CD4-positive, alpha-beta T cell treated with Interferon gamma for 1 hour (primary cell): ENCODE measurements at places on chromosomes 5 and 9.

GRCh38 chr5:137887831-137888230 lies 1.4 kb upstream of the PKD2L2 start:
- DNase-seq, result no peak

DNA sequence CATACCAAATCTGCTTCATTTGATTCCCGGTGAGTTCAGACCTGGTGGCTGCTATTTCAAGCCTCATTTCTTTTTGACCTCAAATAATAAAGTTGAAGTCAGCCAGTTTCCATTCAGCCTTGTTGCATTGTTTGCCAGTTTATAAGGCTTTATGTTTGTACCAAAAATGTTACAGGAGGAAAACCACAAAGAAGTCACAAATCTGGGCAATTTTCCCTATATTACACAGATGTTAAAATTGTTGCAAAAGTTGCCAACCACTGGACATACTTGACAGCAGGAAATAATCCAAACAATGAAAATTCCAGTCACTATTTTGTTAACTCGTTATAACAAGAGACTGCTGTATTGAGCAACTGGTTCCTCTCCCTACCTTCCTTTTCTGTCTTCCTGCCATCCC lies 1325.0 kb upstream of the DMAC1 start:
- DNase-seq, result no peak

- DNase-seq, result no peak
These were observed 22.3 kb upstream of the TBCA start for GRCh38 chr5:77798456-77798855.

DNA sequence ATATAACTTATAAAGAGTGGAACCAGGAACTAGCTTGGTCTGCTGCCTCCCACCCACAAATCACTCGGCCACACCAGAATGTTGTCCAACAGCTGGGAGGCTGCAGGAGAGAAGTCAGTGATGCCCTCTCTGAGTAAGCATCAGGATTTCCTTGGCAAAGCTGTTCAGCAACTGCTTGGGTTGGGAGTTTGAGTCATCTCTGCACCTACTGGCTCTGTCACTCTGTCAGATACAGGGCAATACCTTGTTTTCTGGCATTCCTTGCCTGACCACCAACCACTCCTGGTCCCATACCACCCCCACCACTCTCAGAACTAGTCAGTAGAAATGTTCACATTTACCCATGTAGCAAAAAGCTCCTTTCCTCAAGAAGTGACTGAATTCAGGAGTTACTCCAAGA lies 36.8 kb upstream of the GCNT4 start:
- DNase-seq, result no peak

DNA sequence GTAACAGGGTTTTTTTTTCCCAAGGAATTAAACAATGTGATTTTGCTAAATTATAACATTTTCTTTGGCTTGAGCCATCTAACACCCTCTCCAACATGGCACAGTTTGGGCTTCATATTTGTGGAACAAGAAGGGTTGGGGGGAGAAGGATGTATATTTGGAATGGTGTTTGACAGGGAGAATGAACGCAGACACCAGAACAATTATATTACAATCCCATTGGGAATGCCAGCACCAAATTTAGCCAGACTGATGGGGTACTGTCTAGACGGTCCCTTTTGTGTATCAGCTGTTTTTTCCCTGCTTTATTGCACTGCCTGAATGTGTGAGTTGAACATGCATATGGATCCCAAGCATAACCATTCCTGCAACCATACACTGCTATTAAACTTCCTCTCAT lies 130.9 kb upstream of the TMEM161B start:
- no peak for DNase-seq

GRCh38 chr5:151637676-151638075 lies 46.5 kb upstream of the FAT2 start:
- DNase-seq, result no peak

GRCh38 chr9:108666240-108666784 lies 189.5 kb downstream of the ACTL7B start:
- no peak for DNase-seq

GRCh38 chr5:139188558-139189270 lies 9.5 kb downstream of the SIL1 start:
- DNase-seq, result no peak
